Activated CD4-positive, alpha-beta T cell treated with anti-CD3 and anti-CD28 coated beads, Interleukin-2, amount 10 ng/mL, durations not matched to agents 24 days and 14 days (primary cell): ENCODE measurements at places on chromosomes 4 and X. TPM values are rescaled to one million over a fixed set of nuclear protein-coding genes. Genes with fewer than 3 reads are reported as not detected.

- no peak for DNase-seq
Observed at GRCh38 chr4:65623506-65623905, 46.8 kb downstream of the EPHA5 start.

GRCh38 chr4:23614284-23614892, 275.5 kb downstream of the PPARGC1A start:
- peak; percentile 56 for DNase-seq

- no peak for DNase-seq
Observed at GRCh38 chr4:185137233-185137925, 5.7 kb upstream of the SLC25A4 start.

- no peak for DNase-seq
Observed at GRCh38 chrX:113873056-113873455, 710.8 kb upstream of the HTR2C start.

DNA sequence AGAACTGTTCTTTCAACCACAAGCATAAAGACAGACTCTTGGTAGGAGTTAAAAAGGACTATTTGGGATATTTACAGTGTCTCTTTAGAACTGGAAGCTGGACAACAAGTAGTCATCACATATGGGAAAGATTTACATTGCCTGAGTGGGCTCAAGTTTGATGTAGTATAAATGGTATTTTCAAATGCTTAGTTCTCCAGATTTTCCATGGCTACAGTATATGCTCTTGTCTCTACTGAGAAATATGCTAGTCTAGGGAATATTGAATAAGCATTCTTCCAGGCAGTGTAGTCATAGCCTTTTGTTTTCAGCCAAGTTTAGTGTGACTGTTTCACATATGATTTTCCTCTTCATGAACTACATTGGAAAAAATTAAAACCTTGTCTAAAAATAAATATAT, 315.6 kb downstream of the ARHGAP24 start:
- no peak for DNase-seq

- DNase-seq = no peak
Observed at GRCh38 chrX:72016881-72017783, 106.5 kb downstream of the NHSL2 start.

GRCh38 chr4:150243932-150244331, 165.7 kb downstream of the DCLK2 start:
- peak; percentile 35 for DNase-seq

GRCh38 chrX:9207142-9207541, 173.2 kb upstream of the FAM9B start:
- no peak for DNase-seq

- no peak for DNase-seq
Observed at GRCh38 chr4:23036503-23036902, 343.8 kb downstream of the GBA3 start.

DNA sequence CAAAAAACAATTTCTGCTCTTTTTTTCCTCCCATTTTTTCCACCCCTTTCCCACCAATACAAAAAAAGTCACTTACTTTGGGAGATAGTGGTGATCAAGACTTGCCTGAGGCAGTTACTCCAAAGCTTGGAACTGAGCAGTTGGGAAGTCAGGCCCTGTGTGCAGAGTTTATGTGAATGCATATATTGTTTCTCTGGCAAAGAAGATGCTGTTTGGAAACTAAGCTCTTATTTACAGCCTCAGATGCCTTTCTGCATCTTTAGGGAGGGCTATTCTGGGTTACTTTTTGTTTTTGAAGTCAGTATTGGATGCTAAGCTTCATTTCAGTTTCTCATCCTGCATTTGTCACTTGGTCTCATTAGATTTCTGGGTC, 136.3 kb downstream of the ZNF330 start:
- no peak for DNase-seq

DNA sequence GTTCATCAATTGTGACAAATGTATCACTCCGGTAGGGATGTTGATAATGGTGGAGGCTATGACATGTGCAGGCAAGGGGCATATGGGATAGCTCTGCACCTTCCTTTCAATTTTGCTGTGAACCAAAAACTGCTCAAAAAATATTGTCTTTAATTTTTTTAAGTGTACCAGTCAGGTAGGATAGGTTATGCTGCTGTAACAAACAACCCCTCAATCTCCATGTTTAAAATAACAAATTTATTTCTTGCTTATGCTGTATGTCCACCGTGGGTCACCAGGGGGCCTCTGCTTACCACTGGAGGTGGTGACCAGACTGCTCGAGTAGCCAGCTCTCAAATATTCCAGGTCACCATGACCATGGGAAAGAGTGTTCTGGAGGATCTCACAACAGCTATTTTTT, 23.4 kb upstream of the MSX1 start:
- no peak for DNase-seq

GRCh38 chr4:41569961-41570360, 32.0 kb downstream of the LIMCH1 start:
- no peak for DNase-seq

DNA sequence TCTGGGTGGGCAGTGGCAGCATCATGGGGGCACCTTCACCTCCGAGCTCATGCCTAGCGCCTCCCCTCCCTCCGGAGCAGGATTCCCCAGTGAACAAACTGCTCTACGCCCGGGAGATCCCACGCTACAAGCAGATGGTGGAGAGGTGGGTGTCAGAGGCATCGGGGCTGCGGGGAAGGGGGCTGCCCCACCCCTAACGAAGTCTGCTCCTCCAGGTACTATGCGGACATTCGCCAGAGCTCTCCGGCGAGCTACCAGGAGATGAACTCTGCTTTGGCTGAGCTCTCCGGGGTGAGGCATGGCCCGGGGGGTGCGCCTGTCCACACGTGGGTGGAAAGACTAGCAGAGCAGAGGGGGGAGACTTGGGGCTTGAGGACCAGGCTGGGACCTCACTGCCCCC, 2.7 kb upstream of the SRPK3 start:
- no peak for DNase-seq

GRCh38 chr4:23083391-23083790, 390.7 kb downstream of the GBA3 start:
- DNase-seq = no peak

DNA sequence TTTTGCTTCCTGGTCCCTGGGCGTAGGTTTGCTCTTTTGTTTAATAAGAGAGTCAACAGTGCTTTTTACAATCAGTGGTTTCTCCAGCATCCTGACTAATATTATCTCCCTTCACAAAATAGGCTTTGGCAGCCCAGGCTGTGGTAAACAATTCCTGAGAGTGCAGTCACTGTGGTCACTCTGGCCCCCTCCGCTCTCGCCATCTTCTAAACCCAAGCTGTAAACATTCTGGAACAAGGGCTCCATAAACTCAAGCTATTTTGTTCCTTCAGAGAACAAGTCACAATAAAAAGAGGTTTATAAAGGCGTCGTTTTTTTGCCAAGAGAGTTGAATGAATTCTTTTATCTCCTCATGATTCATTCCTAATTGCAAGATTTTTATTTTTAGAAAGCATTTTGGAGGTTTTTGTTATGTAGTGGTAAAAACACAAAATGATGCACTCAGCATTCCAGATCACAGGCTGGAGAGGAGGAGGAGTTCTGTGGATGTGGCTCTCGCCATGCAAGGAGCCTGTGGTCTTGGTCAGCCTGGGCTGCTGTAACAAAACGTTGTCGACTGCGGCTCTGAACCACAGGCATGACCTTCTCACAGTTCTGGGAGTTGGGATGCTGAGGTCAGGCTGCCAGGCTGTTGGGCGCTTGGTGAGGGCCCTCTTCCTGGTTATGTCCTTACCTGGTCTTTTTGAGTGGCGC, 486.4 kb upstream of the FAT1 start:
- no peak for DNase-seq

GRCh38 chr4:163818673-163819072, 324.2 kb downstream of the TMA16 start:
- no peak for DNase-seq

- DNase-seq = no peak
Observed at GRCh38 chrX:77925764-77926163, 15.3 kb downstream of the ATP7A start.

DNA sequence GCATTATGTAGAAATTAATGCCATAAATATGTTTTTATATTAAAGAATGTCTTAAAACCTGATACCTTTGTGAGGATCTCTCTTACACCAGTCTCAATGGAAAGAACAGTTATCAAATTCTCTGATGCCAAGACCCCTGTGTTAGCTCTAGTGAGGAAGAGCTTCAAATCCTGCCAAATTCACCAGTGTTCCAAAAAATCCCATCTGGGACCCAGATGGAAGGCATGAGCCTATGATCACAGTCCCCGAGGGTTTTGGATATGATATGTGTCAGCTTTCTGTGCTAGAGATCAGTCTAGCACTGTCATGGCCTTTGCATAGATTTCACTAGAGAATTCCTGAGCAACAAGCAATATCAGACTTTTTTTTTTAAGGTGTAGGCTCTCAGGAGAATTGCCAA, 412.1 kb downstream of the UBE2NL start:
- DNase-seq = no peak

DNA sequence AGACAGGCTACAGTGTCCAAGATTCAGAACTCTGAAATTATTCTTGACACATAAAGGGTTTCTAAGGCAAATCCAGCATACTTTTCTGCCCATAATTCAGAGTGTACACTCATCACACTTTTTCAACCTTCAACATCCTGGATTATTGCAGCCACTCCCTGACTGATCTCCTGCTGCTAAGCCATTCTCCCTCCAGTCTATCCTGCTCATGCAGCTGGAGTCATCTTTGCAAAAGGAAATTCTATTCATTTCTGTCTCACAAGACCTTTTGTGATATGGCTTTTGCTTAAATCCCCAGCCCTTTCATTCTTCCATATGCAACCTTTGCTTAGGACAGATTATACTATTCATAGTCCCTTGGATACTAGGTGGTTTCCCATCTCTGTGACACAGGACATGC, 236.1 kb upstream of the LDB2 start:
- DNase-seq = no peak

DNA sequence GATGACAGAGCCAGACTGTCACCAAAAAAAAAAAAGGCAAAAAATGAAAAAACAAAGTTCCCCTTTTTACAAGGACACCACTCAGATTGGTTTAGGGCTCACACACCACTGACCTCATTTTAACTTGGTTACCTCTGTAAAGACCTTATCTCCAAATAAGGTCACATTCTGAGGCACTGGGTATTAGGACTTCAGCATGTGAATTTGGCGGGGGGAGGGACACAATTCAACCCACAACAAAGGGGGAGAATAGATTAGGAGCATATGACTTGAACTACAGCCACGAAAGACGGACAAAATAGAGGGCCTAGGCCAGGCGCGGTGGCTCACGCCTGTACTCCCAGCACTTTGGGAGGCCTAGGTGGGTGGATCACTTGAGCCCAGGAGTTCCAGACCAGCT, 31.0 kb upstream of the ARAF start:
- DNase-seq = no peak

DNA sequence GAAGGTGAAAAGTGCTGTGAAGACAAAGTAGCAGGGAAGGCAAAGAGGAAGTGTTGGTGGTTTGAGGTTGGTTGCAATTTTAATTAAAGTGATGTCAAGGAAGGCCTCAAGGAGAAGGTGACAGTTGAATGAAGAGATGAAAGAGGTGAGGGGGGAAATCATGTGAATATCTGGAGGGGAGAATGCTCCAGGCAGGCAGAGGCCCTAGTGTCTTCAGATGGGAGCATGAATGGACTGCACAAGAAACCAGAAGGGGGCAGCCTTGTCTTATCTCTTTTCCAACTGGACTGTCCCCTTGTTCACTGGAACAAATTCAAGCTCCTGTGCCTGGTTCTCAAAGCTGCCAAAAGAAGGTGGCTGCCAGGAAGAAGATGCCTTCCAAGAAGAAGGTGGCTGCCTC, 68.4 kb downstream of the MAOB start:
- DNase-seq = peak; percentile 48

GRCh38 chr4:110639207-110640090, 16.6 kb upstream of the PITX2 start:
- no peak for DNase-seq

DNA sequence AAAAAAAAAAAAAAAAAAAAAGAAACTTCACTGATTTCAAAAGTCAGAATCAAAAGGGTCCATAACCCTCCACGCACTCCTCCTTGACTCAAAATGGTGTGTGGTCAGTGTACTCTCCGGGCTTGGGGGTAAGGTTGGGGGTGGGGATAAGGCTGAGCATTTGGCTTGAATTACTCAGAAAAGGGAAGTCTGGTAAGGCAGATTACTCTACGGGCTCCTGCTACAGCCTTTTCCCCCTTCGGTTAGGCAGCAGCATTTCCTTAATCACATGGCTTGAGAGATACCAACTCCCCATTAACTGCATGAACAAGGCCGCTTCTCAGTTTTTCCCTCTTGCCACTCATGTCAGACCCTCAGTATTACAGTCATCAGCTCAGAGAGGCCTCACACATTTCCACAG, 135.4 kb upstream of the DUSP21 start:
- DNase-seq = no peak

GRCh38 chr4:94127707-94128328, 79.8 kb upstream of the SMARCAD1 start:
- DNase-seq = no peak

Gene ERVMER34-1
- 0.56 TPM in 1 of 2 replicates, not detected in the other for total RNA-seq

Gene ETDA
- total RNA-seq = not detected in 2 replicates

Gene PDHA2
- not detected in 2 replicates for total RNA-seq

Gene MAPK10
- total RNA-seq = not detected in 2 replicates

Gene GJB1
- not detected in 2 replicates for total RNA-seq

Gene SHROOM4
- total RNA-seq = not detected in 2 replicates

Gene ASB12
- total RNA-seq = not detected in 2 replicates

Gene GABRE
- not detected in 2 replicates for total RNA-seq

Gene DYNLT3
- 13.3 and 14.5 TPM in 2 replicates for total RNA-seq

Gene SULT1B1
- total RNA-seq = 0.19 and 0.23 TPM in 2 replicates

Gene ZFP92
- total RNA-seq = 1.5 and 1.7 TPM in 2 replicates

Gene CD38
- total RNA-seq = 89.6 and 103 TPM in 2 replicates

Gene CCDC110
- total RNA-seq = not detected in 2 replicates

Gene CFP
- total RNA-seq = 4.0 and 4.4 TPM in 2 replicates

Gene GABRA4
- not detected in 2 replicates for total RNA-seq
